ENCODE measurements at places on chromosomes 2 and 18.

DNA sequence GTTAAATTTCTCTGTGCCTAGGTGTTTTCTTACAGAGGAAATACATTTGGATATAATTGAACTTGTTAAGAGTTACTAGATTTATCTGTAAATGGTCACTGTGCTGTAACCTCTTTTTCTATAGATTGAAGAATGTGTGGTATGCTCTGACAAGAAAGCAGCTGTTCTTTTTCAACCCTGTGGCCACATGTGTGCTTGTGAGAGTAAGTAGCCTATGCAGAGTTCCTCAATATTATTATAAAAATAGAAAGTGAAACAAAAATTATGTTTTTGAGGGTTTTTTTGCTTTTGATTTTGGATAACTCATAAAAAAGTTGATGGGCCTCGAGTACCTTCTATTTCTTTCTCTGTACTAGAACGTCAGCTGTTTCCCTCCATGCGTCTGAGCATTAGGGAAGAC is 112.4 kb downstream of the MIB1 start:
- no peak for DNase-seq

DNA sequence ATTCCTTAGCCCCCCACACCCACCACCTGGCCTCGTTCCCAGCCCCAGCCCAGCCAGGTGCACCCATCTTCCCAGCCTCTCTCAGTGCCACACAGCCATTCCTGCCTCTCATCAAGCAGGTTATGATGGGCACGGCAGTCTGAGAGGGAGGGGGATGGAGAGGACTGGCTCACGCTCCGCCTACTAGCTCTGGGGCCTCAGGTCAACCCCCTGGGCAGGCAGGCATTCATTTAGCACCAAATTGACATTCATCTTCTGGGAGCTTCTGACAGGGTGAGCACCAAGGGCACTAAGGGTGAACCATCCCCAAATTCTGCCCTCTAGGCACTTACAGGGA is 66.2 kb upstream of the FOSL2 start:
- DNase-seq = no peak

DNA sequence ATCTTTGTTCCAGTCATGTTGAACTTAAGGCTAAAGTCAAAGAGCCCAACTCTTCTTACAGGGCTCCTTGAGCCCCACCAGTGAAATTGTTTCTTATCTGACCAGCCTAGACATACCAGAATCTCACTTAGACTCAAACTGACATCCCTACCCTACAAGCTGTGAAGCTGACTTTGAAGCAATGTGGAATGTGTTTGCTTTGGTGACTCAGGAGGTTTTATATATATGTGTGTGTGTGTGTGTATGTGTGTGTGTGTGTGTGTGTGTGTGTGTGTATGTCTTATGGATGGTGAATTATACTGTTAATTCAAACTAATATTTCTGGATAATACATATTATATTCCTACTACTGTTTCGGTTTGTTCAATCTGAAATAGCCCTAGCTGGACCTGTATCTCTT is 67.3 kb downstream of the CAMKMT start:
- DNase-seq = no peak

DNA sequence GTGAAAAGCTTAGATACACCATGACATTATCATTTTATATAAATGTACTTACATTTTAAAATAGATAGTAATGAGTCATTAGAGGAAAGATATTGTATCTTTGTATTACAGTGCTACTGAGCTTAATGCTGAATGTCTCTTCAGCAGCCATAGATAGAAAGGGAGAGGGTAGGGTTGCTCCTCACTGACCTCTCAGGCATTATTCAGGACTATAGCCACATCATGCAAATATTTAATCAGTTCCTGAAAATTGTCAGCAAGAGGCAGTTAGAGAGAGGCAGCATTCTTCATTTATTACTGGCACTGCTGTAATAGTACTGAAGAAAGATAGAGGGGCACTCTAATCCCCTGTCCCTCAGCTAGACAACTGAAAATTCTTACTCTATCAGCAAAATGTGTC is 242.0 kb upstream of the TANK start:
- no peak for DNase-seq

DNA sequence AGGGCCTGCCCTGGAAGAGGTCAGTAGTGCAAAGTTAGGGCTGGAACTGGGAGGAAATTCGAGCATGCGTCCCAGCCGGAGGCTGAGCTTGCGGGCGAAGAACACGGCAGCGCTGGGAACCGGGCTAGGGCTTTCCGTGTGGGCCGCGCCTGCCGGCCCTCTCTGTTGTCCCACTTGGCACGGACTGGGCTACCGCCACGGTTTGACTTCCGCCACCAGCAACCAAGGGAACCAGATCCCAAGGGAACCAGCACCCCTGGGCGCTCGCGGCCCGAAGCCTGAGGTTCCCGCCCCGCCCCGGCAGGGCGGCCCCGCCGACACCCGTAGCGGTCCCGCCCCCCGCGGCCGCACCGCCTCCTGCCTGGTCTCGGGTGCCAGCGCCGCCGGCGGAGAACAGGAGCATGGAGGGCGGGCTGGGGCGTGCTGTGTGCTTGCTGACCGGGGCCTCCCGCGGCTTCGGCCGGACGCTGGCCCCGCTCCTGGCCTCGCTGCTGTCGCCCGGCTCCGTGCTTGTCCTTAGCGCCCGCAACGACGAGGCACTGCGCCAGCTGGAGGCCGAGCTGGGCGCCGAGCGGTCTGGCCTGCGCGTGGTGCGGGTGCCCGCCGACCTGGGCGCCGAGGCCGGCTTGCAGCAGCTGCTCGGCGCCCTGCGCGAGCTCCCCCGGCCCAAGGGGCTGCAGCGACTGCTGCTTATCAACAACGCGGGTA is at the start of gene SPR:
TSS of gene SPR (plus strand) at position 377 of the 708 bp plus-strand sequence. CDS start at position 402, 25 bp downstream.
- DNase-seq = peak; percentile 27

GRCh38 chr2:103179798-103180197 is 418.0 kb downstream of the TMEM182 start:
- no peak for DNase-seq

DNA sequence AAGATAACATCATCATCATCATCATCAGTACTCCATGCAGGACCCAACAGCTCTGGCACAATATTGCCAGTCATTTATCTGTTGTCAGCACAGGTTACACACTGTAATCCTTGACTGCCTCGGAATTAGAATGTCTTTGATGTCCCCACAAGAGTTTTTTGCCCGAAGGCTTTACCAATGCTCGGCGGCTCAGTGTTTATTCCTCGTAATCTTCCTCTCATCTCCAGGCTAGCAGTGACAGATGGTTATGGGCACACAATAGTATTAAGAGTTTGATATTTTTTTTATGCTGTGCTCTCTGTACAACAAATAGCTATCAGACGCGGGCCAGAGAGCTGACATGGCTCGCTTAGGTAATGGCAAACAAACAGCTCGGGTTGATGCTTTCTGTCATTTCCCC is 515.2 kb downstream of the ZEB2 start:
- DNase-seq = no peak

- no peak for DNase-seq
Observed at GRCh38 chr2:24493713-24494112, 2.7 kb downstream of the NCOA1 start.

GRCh38 chr2:28374331-28374730 is 18.3 kb upstream of the FOSL2 start:
- no peak for DNase-seq

DNA sequence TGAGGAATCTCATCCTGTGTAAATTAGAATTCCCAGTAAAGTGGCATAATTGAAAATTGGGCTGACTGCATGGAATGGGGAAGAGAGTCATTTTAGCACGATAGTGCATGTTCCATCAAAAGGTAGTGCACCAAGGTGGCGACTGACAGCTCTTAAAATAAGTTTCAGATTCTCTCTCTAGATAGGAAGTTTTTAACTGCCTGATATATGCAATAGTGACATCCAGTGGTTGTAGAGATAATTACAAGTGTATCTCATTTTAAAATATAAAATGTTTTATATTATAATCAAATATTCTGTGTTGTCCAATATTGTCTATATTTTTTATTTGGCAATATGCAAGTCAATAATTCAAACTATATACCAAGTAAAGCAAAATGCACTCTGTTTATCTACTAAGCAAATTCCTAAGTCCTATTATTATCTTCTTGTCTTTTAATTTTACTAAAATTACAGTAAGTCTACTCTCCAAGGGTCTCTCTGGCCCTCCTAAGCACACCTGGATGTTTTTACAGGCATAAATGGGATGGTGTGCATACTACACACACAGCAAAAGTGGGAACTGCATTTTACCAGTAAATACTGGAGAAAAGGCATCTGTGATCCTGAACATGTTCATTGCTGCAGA is 397.7 kb upstream of the HNRNPA3 start:
- DNase-seq = no peak

- no peak for DNase-seq
Observed at GRCh38 chr2:7709907-7710306, 792.7 kb downstream of the RNF144A start.

DNA sequence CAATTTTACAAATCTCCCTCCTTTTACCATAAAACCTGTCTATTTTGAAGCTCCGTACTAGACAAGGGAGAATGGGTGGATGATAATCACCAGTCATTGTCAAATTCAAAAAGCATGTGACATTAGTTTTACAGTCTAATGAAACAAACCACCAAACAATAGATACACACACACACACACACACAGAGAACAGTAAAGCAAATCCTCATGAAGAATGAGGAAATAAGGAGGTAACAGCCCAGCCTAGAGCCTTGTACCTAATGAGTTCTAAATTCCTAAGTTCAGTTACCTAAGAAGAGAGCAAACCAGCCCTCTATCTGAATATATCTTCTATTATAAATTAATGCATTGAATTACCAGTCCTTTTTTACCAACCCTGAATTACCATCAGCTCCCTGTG is 36.8 kb upstream of the BZW1 start:
- DNase-seq = no peak

DNA sequence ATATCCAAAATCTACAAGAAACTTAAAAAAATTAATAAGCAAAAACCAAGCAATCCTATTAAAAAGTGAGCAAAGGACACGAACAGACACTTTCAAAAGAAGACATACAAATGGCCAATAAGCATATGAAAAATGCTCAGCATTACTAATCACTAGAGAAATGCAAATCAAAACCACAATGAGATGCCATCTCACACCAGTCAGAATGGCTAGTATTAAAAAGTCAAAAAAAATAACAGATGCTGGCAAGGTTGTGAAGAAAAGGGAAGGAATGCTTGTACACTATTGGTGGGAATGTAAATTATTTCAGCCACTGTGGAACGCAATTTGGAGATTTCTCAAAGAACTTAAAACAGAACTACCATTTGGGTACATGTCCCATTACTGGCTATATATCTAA is 128.8 kb upstream of the SESTD1 start:
- DNase-seq = no peak

- DNase-seq = no peak
Observed at GRCh38 chr2:34419856-34420255, 820.8 kb upstream of the FAM98A start.

GRCh38 chr2:64980183-64980582 is 9.0 kb upstream of the SLC1A4 start:
- no peak for DNase-seq

DNA sequence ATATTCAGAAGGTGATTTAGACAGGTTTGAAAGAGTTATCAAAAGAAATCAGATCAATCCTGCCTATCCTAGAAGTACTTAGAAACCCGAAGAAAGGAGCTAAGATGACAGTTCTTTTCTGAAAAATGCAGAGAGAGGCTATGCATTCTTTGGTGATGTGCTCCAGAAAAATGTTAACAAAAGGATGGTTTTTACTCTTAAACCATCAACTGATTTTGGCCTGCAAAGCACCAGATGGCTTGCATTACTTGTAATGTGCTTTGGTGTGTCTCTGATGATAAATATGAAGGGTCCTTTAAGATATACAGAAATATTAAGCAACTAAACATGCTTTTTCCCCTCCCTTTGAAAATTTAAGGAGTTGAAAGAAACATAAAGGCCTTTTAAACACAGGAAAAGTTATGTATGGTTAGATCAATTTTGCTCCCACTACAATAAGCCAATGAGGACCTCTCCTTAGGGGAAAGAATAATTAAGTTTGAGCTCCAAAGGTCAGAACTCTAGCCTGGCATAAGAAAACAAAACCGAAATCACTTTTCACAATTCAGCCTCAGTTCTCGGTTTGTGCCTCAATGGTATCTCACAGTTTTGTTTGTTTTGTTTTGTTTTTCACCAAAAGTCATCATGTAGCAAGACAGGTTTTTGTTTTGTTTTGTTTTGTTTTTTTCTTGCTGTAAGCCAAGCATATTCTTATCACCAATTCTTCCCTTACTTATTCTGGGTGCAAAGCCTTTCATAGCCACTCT is 302.4 kb upstream of the NT5C1B start:
- DNase-seq = no peak

DNA sequence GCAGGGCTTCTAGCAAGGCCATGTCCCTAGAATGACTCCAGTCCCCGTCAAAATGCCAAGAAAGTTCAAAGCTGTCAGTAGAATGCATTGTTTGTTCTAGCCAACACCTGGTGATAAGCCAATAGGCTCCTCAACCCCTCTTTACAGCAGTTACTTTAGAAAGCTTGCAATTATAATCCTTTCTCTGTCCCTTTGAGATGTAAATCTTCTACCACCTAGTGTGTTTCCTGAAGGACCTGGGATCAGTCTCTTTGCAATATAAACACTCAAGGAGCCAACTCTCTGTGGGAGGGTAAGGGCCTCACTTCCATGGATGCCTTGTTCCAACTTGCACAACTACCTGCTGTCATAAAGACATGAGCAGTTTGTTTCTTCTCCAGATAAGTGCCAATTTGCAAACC is 301.8 kb downstream of the NBAS start:
- no peak for DNase-seq

- no peak for DNase-seq
Observed at GRCh38 chr2:120870467-120870788, 134.8 kb downstream of the GLI2 start.

- DNase-seq = no peak
Observed at GRCh38 chr18:75120521-75120920, 88.4 kb downstream of the PTGR3 start.

- no peak for DNase-seq
Observed at GRCh38 chr2:217832987-217833386, 169.8 kb downstream of the TNS1 start.

GRCh38 chr2:59630789-59631188 is 922.7 kb downstream of the BCL11A start:
- DNase-seq = no peak

DNA sequence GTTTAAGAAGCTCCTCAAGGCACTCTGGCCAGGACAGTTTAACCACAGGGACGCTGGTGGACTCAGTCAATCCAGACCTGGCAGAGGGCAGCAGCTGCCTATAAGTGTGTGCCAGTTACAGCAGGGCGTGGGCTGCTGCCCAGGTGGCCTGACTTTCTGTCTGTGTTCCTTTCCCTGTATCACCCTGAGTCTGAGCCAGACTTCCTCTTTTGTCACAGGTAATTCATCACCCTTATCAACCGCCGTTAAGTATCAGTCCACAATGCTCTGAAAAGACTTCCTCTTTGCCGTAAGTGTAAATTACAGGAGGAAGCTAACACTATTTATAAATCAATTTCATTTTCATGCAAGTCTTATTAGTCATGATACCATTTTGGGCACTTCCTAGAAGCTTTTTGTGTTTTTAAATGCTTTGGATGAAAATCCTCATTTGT is 7.0 kb downstream of the LPIN1 start:
- no peak for DNase-seq

DNA sequence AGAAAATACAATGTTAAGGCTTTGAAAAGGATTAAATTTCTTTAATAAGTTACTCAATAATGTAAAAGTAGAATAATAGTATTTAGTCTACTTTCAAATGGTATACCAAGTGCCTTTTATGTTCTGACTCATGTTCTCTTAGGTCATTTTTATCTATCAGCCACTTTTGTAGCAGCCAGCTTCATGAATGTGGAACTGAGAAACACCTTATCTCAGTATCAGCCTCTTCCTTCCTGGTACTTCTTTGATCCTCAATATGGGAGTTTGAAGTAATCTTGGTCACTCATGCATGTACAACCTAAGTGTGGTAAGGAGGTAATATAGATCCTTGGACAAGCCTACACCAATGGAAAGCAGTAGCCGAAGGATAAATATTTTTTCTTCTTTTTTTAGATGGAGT is 180.4 kb upstream of the NRXN1 start:
- DNase-seq = no peak
